ENCODE measurements at places on chromosomes 5 and 9. TPM values are rescaled to one million over a fixed set of nuclear protein-coding genes. Genes with fewer than 3 reads are reported as not detected.

GRCh38 chr5:180739271-180739670 lies 587 bp downstream of the OR2Y1 start:
- no peak overlapping the region for H3K27ac ChIP-seq
- no peaks in the 10 kb centered on the region for H3K4me1 ChIP-seq
- no peaks in the 10 kb centered on the region for H3K27me3 ChIP-seq
- H3K36me3 ChIP-seq = no peaks in the 10 kb centered on the region

DNA sequence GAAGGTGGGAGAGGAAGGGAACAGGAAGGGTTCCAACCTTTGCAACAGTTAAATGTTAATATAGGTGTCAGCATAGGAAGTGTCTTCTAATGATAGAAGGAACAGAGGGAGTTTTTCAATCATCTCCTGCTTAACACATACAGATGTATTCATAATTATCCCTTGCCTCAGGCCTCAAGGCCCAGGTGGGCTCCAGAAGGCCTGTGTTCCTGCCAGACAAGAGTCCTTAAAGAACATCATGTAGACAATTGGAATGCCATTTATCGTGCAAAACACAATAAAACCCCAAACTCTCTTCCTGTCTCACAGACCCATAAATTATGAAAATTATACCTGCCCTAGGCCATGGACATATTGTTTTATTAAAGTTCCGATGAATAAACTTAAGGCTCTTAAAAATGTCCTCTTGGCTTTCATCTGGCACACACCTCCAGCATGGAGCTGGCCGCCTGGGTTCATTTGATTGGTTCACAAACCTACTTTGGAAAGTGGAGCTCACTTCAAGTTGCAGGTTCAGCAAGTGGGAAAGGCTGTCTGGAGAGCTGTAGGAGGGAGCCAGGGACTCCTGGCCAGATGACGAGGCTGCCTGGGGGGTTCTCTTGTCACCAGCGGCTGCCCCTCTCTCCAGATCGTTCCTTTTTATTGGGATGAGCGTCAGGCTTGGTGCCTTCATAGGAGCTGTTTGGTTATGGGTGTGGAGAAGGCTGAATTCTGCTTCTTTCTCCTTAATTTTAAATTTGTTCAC lies 17.5 kb downstream of the SPRY4 start:
- H3K27ac ChIP-seq = no peak overlapping the region
- H3K4me3 ChIP-seq = no peak overlapping the region
- no peaks in the 10 kb centered on the region for H3K27me3 ChIP-seq
- peaks cover 20% of the 10 kb centered on the region for H3K36me3 ChIP-seq
- no peaks in the 10 kb centered on the region for H3K4me1 ChIP-seq

- no peaks in the 10 kb centered on the region for H3K27me3 ChIP-seq
- peaks cover 5% of the 10 kb centered on the region for H3K4me1 ChIP-seq
- no peak overlapping the region for H3K4me3 ChIP-seq
- H3K36me3 ChIP-seq = no peaks in the 10 kb centered on the region
- H3K27ac ChIP-seq = no peak overlapping the region
These were observed 3.3 kb downstream of the ANKS6 start for GRCh38 chr9:98793031-98793430.

DNA sequence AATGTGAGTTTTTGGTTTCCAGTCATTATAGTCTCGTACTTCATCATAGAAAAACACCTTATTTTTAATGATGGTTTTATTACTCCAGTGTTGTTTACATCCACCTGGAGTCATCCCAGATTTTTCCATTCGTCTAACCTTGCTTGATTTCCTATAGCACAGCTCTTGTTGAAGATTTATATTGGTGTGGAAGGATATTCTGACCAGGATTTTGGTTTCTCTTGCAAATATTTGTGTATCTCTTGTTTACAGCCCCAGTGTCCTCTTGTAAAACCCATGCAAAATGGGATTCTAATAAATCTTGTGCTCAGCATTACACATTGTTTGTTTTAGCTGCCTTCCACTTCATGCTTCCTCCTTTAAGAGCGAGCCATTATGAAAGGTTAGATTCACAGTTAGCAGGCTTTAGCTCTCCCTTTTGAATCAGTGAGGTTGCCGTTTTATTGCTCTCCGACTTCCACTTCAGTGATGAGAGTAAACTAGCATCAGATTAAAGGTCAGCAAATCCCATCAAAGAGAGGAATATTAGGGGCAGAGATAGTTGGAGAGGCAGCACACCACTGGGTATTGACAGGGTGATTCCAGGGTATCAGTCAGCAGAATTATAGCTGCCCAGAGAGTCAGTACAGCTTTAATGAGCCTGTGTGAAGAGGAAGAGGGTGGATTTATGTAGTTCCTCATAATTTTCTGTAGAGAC lies 157.1 kb downstream of the PBX3 start:
- no peak overlapping the region for H3K4me3 ChIP-seq
- H3K36me3 ChIP-seq = no peaks in the 10 kb centered on the region
- H3K4me1 ChIP-seq = peaks cover 8% of the 10 kb centered on the region

DNA sequence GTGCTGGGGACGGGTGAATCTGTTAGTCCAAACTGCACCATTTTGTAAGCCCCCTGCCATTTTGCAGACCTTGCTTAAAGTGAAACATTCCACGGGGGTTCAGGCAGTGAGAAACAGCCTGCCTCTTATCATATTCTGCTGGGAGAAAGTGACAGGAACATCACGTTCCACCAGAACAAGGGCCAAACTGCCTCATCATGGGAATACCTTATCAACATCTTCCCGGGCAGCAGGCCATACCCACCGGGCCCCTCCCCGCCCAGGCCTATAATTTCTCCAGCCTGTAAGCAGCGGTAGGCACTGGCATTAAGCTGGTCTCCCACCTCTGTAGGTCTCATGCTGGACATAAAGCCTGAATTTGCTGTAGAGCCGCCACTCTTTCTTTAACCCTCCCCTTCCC lies 1.5 kb upstream of the CFAP77 start:
- DNase-seq = no peak
- peaks cover 4% of the 10 kb centered on the region for H3K4me1 ChIP-seq
- peaks cover 40% of the 10 kb centered on the region for H3K27me3 ChIP-seq
- peak overlapping the region; percentile 88 for H3K27ac ChIP-seq
- no peaks in the 10 kb centered on the region for H3K36me3 ChIP-seq
- no peak overlapping the region for H3K4me3 ChIP-seq

DNA sequence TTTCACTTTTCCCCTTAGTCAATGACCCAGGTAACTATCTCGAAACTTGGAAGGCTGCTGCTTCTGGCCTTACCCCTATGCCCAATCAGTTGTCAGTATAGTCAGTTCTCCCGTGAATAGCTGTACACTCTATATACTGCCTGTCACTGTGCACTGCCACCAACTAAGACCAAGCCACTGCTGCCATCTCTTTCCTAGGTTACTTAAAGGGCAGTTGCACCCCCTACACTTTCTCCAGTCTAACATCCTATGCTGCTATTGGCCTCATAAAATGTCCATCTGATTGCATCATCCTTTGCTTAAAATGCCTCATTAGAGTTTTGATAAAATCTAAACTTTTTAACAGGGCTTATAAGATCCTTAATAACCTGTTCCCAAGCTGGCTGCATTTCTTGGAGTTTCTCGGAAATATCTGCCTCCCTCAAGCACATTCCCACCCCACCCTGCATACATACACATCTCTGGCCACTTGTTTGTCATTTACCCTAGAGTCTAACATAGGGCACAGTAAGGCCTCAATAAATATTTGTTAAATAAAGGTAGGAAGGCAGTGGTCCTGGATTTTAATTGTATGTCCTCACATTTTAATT lies 32.8 kb upstream of the TNFAIP8 start:
- no peak overlapping the region for H3K27ac ChIP-seq
- DNase-seq = no peak
- H3K27me3 ChIP-seq = no peaks in the 10 kb centered on the region
- no peak overlapping the region for H3K4me3 ChIP-seq
- no peaks in the 10 kb centered on the region for H3K36me3 ChIP-seq

- peaks cover 3% of the 10 kb centered on the region for H3K4me1 ChIP-seq
- no peaks in the 10 kb centered on the region for H3K36me3 ChIP-seq
- no peak overlapping the region for H3K4me3 ChIP-seq
- H3K27ac ChIP-seq = no peak overlapping the region
These were observed 57.7 kb downstream of the LMX1B start for GRCh38 chr9:126671381-126671831.

DNA sequence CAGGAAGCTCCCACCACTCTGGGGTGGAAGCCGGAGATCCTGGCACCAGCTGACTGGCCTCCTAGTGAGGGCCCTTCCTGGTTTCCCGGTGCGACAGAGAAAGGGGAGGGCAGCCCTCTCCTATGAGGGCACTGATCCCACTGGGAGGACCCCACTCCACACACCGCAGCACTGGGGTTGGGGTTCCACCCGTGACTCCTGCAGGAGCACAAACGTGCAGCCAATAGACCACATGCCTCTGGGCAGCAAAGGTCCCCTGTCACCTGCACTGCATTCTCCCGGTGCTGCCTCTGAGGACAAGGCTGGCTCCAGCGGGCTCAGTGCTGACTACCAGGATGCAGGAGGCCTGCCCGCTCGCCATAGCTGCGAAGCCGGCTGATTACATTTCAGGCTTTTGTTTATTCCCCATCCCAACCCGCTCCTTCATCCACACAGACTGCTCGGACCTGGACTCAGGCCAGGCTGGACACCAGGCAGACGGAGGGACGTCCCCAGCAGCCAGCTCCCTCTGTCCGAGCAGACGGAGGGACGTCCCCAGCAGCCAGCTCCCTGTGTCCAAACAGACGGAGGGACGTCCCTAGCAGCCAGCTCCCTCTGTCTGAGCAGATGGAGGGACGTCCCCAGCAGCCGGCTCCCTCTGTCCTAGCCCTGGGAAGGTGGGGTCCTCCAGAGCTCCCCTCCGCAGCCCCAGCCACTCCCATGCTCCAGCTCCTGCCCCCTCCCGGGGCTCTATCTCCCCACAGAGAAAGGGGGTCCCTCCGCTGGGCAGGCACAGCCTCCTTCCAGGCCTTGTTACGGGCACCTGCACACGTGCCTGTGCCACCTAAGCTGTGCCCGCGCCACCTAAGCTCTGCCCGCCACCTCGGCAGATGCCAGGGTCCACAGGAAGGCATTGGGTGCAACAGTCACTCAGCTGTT lies 8.8 kb upstream of the CEP72 start:
- H3K27me3 ChIP-seq = no peaks in the 10 kb centered on the region
- H3K36me3 ChIP-seq = no peaks in the 10 kb centered on the region
- DNase-seq = peak; percentile 69
- no peak overlapping the region for H3K27ac ChIP-seq

GRCh38 chr5:96834016-96834415 lies 26.3 kb upstream of the ERAP1 start:
- no peak for DNase-seq
- H3K4me3 ChIP-seq = no peak overlapping the region
- H3K36me3 ChIP-seq = no peaks in the 10 kb centered on the region
- H3K4me1 ChIP-seq = no peaks in the 10 kb centered on the region

DNA sequence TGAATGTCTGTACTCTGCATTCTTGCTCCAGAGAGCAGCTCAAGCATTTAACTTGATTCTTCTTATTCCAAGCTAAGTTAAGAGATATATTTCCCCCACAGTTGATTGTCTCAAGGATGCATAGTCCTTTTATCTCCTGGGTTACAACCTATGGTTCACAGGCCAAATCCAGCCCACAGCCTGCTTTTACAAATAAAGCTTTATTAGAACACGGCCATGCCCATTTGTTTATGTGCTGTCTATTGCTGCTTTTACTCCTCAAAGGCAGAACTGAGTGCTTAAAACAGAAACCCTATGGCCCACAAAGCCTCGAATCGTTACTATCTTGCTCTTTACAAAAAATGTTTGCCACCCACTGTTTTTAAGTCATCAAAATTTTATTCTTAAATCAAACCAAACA lies 25.8 kb downstream of the TBC1D2 start:
- no peak overlapping the region for H3K27ac ChIP-seq
- no peak overlapping the region for H3K4me3 ChIP-seq
- H3K36me3 ChIP-seq = no peaks in the 10 kb centered on the region
- no peaks in the 10 kb centered on the region for H3K4me1 ChIP-seq
- DNase-seq = no peak

- no peak for DNase-seq
- no peak overlapping the region for H3K4me3 ChIP-seq
- no peaks in the 10 kb centered on the region for H3K4me1 ChIP-seq
- H3K27me3 ChIP-seq = no peaks in the 10 kb centered on the region
These were observed 119.5 kb upstream of the TNC start for GRCh38 chr9:115237385-115237998.

GRCh38 chr9:81874931-81875330 lies 53.3 kb upstream of the SPATA31D4 start:
- DNase-seq = peak; percentile 73
- H3K36me3 ChIP-seq = no peaks in the 10 kb centered on the region
- peaks cover 7% of the 10 kb centered on the region for H3K4me1 ChIP-seq
- no peak overlapping the region for H3K27ac ChIP-seq

DNA sequence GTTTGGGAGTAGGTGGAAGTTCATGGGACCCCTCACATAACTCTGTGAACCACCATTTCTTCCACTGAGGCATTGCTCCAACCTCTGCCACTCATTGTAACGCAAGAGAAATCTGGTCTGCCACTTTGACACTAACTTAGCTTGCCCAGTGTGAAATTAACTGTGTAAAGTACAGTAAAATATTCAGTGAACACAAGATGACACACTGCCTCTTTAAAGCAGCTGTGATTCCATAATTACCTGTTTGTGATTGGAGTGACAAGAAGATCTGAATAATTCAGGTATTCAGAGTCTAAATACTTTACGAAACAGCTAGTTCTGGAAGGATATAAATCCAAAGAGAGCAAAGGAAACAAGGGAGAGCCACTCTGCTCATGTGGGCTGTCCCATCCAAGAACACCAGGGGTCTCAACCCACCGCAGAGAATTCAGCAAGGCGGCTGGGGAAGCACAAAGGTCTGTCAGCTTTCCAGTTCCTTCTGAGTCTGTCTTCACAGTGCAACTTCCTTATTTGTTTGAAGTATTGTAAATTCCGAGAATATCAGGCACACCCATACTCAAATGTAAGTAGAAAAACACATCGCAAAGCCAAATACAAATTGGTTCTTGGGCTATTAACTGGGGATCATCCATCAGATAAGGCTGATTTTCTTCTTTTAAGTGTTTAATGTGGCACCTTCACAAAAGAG lies 86.9 kb downstream of the GNAQ start:
- H3K4me3 ChIP-seq = no peak overlapping the region
- peaks cover 47% of the 10 kb centered on the region for H3K4me1 ChIP-seq
- H3K27me3 ChIP-seq = no peaks in the 10 kb centered on the region
- peak; percentile 68 for DNase-seq
- H3K36me3 ChIP-seq = no peaks in the 10 kb centered on the region
- H3K27ac ChIP-seq = peak overlapping the region; percentile 33

DNA sequence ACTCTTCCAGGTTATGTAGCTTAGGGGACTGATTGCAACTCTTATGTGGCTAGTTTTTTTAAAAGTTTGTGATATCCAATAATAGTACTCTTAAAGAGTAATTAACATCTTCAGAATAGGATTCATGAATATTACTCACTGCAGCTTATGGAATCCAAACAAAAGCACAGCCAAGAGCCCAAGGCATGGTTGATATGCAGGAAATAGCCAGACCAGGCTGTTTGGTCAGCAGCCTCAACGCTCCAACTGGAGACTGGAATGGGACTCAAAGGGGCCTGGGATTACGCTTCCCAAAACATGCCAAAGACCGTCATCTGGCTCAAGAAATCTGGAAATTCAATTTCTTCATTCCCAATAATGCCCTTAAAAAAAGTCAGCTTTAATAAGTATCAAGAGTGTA lies 268.6 kb downstream of the SEC61B start:
- no peaks in the 10 kb centered on the region for H3K27me3 ChIP-seq
- no peak overlapping the region for H3K4me3 ChIP-seq
- H3K4me1 ChIP-seq = no peaks in the 10 kb centered on the region
- H3K27ac ChIP-seq = no peak overlapping the region

- H3K27me3 ChIP-seq = no peaks in the 10 kb centered on the region
- no peak overlapping the region for H3K27ac ChIP-seq
- H3K4me1 ChIP-seq = no peaks in the 10 kb centered on the region
- no peaks in the 10 kb centered on the region for H3K36me3 ChIP-seq
- no peak overlapping the region for H3K4me3 ChIP-seq
These were observed 4.6 kb upstream of the FCN1 start for GRCh38 chr9:134922066-134922931.

NINJ1 gene
- total RNA-seq = 52.5 TPM

SOHLH1 gene
- not detected for total RNA-seq

MYMK gene
- not detected for total RNA-seq

GDNF gene
- total RNA-seq = not detected

All from lung (tissue), 17 donors.